Activated CD4-positive, alpha-beta T cell treated with anti-CD3 and anti-CD28 coated beads, Interleukin-2, amount 10 ng/mL, durations not matched to agents 7 days and 5 days (primary cell): ENCODE measurements at places on chromosomes 3 and 15. TPM values are rescaled to one million over a fixed set of nuclear protein-coding genes. Genes with fewer than 3 reads are reported as not detected.

Gene PCLAF
- 121 TPM for total RNA-seq

Gene C2CD4A
- total RNA-seq: not detected

Gene LYZL4
- total RNA-seq: not detected

Gene GASK1A
- not detected for total RNA-seq

Gene DRD3
- not detected for total RNA-seq

DNA sequence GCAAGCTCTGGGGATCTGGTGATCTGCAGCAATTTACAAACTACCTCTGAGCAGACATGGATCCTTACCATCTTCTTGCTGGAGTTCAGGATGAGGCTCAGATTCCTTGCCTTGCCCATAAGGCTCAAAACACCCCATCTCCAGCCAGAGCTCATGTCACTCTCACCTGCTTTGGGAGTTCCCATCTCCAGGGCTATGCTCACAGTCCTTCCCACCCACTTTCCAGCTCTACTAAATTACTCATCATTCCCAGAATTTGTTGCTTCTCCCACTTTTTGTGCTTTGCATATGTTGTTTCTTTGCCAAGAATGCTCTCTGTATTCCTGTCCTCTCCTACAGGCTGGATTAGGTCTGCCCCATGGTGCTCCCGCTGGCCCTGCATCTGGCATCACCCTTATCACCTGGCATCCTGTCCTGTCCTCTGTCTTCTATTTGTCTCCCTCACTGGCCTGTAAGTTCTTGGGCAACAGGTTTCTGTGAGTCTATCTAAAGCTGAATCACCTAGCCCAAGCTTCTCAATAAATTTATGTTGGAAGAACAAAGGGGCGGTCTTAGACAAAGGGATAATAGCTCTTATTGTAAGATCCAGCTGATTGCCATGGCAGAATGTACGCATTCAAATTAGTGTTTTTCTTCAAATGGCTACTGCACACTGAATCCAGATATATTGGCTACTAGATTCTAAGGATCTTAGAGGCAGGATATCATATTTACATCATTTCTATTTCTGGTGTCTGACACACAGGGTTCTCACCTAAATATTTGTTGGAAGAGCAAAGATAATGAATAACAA lies 179.2 kb downstream of the CLSTN2 start:
- no peak for DNase-seq
- H3K27me3 ChIP-seq: no peaks in the 10 kb centered on the region
- H3K36me3 ChIP-seq: no peaks in the 10 kb centered on the region
- H3K4me1 ChIP-seq: no peaks in the 10 kb centered on the region
- no peak overlapping the region for H3K4me3 ChIP-seq
- H3K27ac ChIP-seq: no peak overlapping the region

- H3K4me1 ChIP-seq: no peaks in the 10 kb centered on the region
- no peak overlapping the region for H3K27ac ChIP-seq
- no peaks in the 10 kb centered on the region for H3K27me3 ChIP-seq
- no peak overlapping the region for H3K4me3 ChIP-seq
- H3K36me3 ChIP-seq: no peaks in the 10 kb centered on the region
Observed at GRCh38 chr3:146777941-146778340, 172.8 kb upstream of the PLSCR5 start.

DNA sequence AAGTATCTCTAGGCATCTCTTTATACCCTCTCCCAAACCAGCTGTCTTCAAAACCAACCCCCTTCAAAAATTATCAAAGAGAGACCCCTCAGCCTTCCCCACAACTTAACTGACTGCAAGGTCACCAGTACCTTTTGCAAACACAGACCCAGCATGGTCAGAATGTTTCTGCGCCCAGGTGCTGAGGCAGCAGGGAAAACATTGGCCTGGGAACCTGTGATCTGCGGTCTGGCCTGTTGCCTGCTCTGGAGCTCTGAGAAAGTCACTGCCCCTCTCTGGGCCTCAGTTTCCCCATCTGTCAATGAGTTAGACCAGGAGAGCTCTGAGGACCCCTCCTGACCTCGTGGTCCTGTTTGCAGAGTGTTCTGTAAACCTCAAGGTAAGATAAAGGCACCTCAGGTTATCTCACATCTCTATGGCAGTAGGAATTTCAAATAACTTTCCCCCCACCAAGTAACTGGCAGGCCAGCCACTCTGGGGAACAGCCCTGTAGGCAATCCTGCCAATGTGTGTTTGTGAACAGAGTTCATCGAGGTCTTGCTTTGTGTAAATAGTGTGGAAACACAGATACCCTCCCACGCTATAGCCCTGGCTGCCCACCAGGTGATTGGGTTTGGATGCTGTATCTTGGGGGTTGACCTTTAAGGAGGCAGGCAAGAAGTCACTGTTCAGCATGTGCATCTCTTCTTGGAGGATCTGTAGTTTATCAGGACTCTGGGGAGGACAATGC lies 50.0 kb upstream of the SMAD6 start:
- DNase-seq: no peak
- H3K4me1 ChIP-seq: peaks cover 12% of the 10 kb centered on the region
- H3K27me3 ChIP-seq: peaks cover 4% of the 10 kb centered on the region
- H3K27ac ChIP-seq: no peak overlapping the region
- no peaks in the 10 kb centered on the region for H3K36me3 ChIP-seq
- H3K4me3 ChIP-seq: no peak overlapping the region

GRCh38 chr3:172659246-172660002 lies 51.4 kb downstream of the NCEH1 start:
- H3K27ac ChIP-seq: no peak overlapping the region
- H3K4me3 ChIP-seq: no peak overlapping the region
- peaks cover 6% of the 10 kb centered on the region for H3K27me3 ChIP-seq

- no peaks in the 10 kb centered on the region for H3K36me3 ChIP-seq
- peaks cover 7% of the 10 kb centered on the region for H3K4me1 ChIP-seq
- peaks cover 8% of the 10 kb centered on the region for H3K27me3 ChIP-seq
- peak; percentile 52 for DNase-seq
- H3K4me3 ChIP-seq: no peak overlapping the region
Observed at GRCh38 chr15:59532770-59533379, 78.7 kb upstream of the GCNT3 start.

DNA sequence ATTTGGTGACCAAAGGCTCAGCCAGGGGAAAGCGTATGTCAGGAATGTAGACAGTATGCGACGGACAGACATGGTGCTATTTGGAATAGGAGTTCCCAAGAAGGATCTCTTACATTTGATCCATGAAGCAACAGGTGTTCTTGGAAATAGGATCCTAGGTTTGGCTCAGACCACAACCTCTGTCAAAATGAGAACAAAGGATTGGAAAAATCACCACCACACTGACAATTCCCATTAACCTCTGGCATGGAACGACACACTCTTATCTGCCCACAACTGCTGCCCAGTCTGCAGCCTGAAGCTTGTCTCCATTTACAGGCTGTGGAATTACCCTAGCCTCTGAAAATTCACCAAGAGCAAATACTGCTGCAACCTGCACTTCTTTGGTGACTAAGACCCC lies 33.6 kb upstream of the LRRN1 start:
- H3K27ac ChIP-seq: no peak overlapping the region
- no peaks in the 10 kb centered on the region for H3K36me3 ChIP-seq
- no peaks in the 10 kb centered on the region for H3K4me1 ChIP-seq
- DNase-seq: no peak

- no peaks in the 10 kb centered on the region for H3K27me3 ChIP-seq
- no peak overlapping the region for H3K27ac ChIP-seq
- H3K4me1 ChIP-seq: no peaks in the 10 kb centered on the region
- DNase-seq: no peak
- no peaks in the 10 kb centered on the region for H3K36me3 ChIP-seq
- no peak overlapping the region for H3K4me3 ChIP-seq
Observed at GRCh38 chr3:20589275-20589674, 403.3 kb upstream of the SGO1 start.

- H3K36me3 ChIP-seq: peaks cover 10% of the 10 kb centered on the region
- H3K27ac ChIP-seq: no peak overlapping the region
- H3K4me1 ChIP-seq: peaks cover 51% of the 10 kb centered on the region
- no peak overlapping the region for H3K4me3 ChIP-seq
- no peak for DNase-seq
Observed at GRCh38 chr3:156788846-156789245, 37.3 kb upstream of the LEKR1 start.

- no peak for DNase-seq
- no peak overlapping the region for H3K4me3 ChIP-seq
- peaks cover 25% of the 10 kb centered on the region for H3K27me3 ChIP-seq
Observed at GRCh38 chr15:72933976-72934375, 118.3 kb upstream of the NEO1 start.

- no peaks in the 10 kb centered on the region for H3K36me3 ChIP-seq
- H3K4me1 ChIP-seq: no peaks in the 10 kb centered on the region
- H3K27me3 ChIP-seq: no peaks in the 10 kb centered on the region
Observed at GRCh38 chr3:193055352-193055751, 137.7 kb upstream of the MB21D2 start.

GRCh38 chr3:11543141-11543947 lies 100.4 kb downstream of the VGLL4 start:
- H3K36me3 ChIP-seq: peaks cover 4% of the 10 kb centered on the region
- H3K4me3 ChIP-seq: no peak overlapping the region
- no peak for DNase-seq
- no peak overlapping the region for H3K27ac ChIP-seq
- H3K4me1 ChIP-seq: no peaks in the 10 kb centered on the region

DNA sequence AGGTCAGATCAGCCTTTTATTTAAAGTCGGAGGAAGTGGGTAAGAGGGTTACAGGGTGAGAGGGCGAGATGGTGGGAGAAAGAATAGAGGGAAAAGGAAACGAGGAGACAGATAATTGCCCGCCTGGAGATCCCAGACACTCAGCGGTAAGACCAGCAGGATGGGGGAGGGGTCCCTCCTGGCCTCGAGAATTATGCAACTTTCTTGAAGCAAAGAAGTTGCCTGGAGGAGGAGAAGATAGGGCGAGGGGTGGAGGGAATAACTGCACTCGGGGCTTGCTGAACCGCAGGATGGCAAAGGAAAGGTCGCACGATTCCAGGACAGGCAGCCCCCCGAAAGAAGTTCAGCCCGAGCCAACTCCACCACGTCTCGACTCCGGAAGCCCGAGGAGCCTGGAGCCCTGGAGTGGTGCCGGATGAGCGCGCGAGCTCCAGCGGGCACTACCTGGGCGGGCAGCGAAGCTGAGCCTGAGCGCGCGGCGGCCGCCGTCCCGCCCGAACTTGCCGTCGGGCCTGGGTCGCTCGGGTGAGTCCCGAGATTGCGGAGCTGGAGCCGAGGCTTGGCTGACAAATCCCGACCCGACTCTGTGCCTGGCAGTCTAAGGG lies 402 bp downstream of the WWTR1 start:
- peaks cover 55% of the 10 kb centered on the region for H3K27me3 ChIP-seq
- peaks cover 15% of the 10 kb centered on the region for H3K4me1 ChIP-seq
- no peaks in the 10 kb centered on the region for H3K36me3 ChIP-seq
- peak overlapping the region; percentile 17 for H3K27ac ChIP-seq
- peak; percentile 9 for DNase-seq
- H3K4me3 ChIP-seq: peak overlapping the region; percentile 80

- no peaks in the 10 kb centered on the region for H3K27me3 ChIP-seq
- no peak overlapping the region for H3K27ac ChIP-seq
- DNase-seq: no peak
- peaks cover 8% of the 10 kb centered on the region for H3K4me1 ChIP-seq
- peaks cover 3% of the 10 kb centered on the region for H3K36me3 ChIP-seq
Observed at GRCh38 chr3:160538895-160539294, 26.5 kb downstream of the KPNA4 start.

- H3K27ac ChIP-seq: no peak overlapping the region
- DNase-seq: no peak
- H3K4me1 ChIP-seq: no peaks in the 10 kb centered on the region
Observed at GRCh38 chr15:55954862-55955605, 38.4 kb downstream of the NEDD4 start.

GRCh38 chr15:33411596-33412540 lies 101.1 kb downstream of the RYR3 start:
- H3K4me1 ChIP-seq: no peaks in the 10 kb centered on the region
- H3K4me3 ChIP-seq: no peak overlapping the region
- no peak overlapping the region for H3K27ac ChIP-seq

DNA sequence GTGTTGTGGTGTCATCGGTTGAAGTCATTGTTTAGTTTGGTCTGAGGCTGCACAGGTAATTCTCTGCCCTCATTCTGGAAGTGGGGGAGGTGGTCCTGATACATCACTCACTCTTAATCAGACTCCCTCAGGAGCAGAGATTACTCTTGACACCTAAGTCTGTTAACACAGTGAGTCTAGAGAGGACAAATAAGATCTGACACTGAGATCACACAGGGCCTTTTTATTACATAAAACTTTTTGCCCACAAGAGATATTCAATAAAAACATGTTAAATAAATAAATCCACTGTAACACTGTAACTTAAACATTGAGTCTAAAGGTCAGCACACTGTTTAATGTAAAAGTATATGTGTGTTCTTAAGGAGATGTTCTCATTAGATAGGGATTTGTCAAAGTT lies 57.1 kb upstream of the MBNL1 start:
- H3K36me3 ChIP-seq: peaks cover 19% of the 10 kb centered on the region
- H3K27ac ChIP-seq: no peak overlapping the region
- H3K4me1 ChIP-seq: peaks cover 59% of the 10 kb centered on the region
- H3K4me3 ChIP-seq: no peak overlapping the region
- H3K27me3 ChIP-seq: no peaks in the 10 kb centered on the region

DNA sequence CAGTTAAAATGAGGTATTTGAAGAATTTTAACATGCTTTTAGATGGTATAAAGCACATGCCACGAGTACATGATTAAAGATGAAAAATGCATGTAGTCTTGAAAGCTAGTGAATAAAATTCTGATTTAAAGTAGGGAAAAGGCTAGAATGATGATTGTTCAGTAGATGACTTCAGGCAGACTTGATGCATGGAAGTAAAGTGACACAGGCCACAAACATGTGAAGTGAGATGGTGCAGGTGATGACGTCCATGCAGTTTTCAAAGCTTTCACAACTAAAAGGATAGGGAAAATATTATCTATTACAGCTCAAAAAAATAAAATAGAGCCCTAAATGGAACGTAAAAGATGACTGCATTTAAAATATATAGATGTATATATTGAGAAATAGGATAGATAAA lies 140.9 kb downstream of the TFG start:
- peaks cover 3% of the 10 kb centered on the region for H3K4me1 ChIP-seq
- no peaks in the 10 kb centered on the region for H3K36me3 ChIP-seq
- DNase-seq: no peak
- no peak overlapping the region for H3K27ac ChIP-seq
- no peak overlapping the region for H3K4me3 ChIP-seq
- peaks cover 6% of the 10 kb centered on the region for H3K27me3 ChIP-seq

- no peak for DNase-seq
- H3K36me3 ChIP-seq: no peaks in the 10 kb centered on the region
- no peaks in the 10 kb centered on the region for H3K4me1 ChIP-seq
Observed at GRCh38 chr3:131630097-131630496, 127.3 kb upstream of the MRPL3 start.

- peaks cover 14% of the 10 kb centered on the region for H3K36me3 ChIP-seq
- DNase-seq: no peak
- no peaks in the 10 kb centered on the region for H3K27me3 ChIP-seq
- H3K4me1 ChIP-seq: peaks cover 50% of the 10 kb centered on the region
Observed at GRCh38 chr3:9729419-9729818, 2.1 kb upstream of the BRPF1 start.

DNA sequence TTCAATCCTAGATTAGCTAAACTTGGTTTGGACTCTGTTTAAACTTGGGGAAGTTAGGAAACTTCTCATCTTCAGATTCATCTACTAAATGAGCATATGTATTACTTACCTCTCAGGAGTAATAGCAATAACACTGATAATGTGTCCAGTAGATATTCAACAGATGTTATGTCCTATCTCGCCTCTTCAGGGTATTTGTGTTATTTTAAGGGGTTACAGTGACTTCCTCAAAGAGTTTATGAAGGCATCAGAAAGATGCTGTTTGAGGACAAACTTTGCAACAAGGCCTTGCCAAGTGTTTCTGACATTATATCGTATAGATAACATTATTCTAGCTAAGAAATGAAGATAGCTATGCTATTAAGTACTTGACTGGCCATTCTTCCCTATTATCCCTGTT lies 522.3 kb downstream of the IGSF11 start:
- no peak overlapping the region for H3K4me3 ChIP-seq
- no peak overlapping the region for H3K27ac ChIP-seq
- no peak for DNase-seq
- no peaks in the 10 kb centered on the region for H3K27me3 ChIP-seq
